ENCODE measurements at places on chromosomes 16 and 17.
A peak's percentile ranks its signal among the peaks of the same experiment; 100 is the strongest.

- no peaks in the 10 kb centered on the region for H3K36me3 ChIP-seq
- H3K27me3 ChIP-seq: peaks cover 92% of the 10 kb centered on the region
- no peak for DNase-seq
- H3K27ac ChIP-seq: no peak overlapping the region
- H3K4me3 ChIP-seq: no peak overlapping the region
Measured at GRCh38 chr16:1285669-1286512, 23.5 kb upstream of the UBE2I start.

DNA sequence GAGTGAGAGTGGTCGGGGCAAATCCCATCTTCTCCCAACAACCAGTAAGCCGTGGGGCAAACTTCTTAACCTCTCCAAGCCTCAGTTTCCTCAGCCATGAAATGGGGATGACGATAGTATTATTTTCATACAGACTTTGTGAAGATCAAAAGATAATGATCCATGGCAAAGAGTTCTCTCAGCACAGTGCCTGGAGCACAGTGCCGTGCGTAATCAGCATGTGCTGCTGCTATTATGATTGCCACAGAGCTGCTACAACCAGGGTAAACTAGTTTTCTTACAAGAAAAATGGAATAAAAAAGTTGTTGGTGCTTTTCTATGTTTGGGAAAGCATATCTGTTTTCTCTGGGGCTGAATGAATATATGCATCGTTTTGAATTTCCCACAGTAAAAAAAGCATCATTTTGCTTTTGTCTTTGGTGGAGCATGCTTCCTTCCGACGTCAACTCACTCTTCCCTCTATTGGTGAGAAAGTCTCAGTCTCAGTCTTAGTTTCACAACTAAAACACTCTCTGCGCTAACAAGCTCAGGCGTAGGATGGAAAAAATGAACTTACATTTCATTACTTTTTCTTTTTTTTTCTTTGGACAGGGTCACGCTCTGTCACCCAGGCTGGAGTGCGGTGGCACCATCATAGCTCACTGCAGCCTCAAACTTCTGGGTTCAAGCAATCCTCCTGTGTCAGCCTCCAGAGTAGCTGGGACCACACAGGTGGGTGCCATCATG is 37.2 kb downstream of the CDK5R1 start:
- no peaks in the 10 kb centered on the region for H3K27me3 ChIP-seq
- peaks cover 13% of the 10 kb centered on the region for H3K36me3 ChIP-seq
- no peak overlapping the region for H3K4me3 ChIP-seq
- no peak overlapping the region for H3K27ac ChIP-seq
- no peaks in the 10 kb centered on the region for H3K4me1 ChIP-seq

DNA sequence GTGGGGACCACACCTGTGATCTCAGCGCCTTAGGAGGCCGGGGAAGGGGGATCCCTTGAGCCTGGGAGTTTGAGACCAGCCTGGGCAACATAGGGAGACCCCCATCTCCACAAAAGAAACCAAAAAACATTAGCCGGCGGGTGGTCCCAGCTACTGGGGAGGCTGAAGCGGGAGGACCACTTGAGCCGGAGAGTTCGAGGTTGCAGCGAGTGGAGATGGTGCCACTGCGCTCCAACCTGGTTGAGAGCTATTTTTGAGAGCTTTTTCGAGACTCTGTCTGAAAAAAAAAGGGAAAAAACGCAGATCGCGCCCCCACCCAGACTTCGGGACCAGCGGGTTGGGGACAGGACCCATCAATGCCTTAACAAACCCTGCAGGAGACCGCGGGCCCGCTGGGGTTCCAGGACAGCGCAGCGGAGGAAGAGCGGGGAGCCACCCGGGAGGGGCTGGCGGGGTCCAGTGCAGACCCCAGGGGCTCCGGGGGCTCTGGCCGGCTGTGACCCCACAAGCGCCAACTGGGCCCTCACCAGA is 762 bp upstream of the BAIAP3 start:
- no peak overlapping the region for H3K27ac ChIP-seq
- H3K4me1 ChIP-seq: peaks cover 30% of the 10 kb centered on the region
- DNase-seq: no peak
- H3K27me3 ChIP-seq: peaks cover 13% of the 10 kb centered on the region
- H3K4me3 ChIP-seq: peak overlapping the region; percentile 35
- no peaks in the 10 kb centered on the region for H3K36me3 ChIP-seq

- no peaks in the 10 kb centered on the region for H3K36me3 ChIP-seq
- no peaks in the 10 kb centered on the region for H3K4me1 ChIP-seq
- no peak overlapping the region for H3K4me3 ChIP-seq
Measured at GRCh38 chr17:69333561-69333960, 6.6 kb upstream of the ABCA5 start.

DNA sequence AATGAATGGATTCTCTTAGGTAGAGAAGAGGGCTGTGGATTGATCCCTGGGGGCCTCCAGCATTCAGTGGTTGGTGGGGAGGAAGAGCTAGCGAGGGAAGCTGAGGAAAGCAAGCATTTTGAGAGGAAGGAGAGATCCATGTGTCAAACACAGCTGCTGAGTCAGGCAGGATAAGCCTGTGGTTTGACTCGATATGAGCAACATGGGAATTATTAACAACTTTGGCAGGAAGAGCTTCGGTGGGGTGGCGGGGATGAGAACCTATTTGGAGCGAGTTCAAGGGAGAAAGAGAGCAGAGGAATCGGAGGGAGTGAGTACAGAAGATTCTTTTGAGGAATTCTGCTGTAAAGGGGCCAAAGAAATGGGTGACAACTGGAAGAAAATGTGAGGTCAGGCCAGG is 59.5 kb upstream of the CDC42EP4 start:
- no peaks in the 10 kb centered on the region for H3K36me3 ChIP-seq
- H3K27me3 ChIP-seq: no peaks in the 10 kb centered on the region
- no peak overlapping the region for H3K4me3 ChIP-seq
- DNase-seq: no peak

DNA sequence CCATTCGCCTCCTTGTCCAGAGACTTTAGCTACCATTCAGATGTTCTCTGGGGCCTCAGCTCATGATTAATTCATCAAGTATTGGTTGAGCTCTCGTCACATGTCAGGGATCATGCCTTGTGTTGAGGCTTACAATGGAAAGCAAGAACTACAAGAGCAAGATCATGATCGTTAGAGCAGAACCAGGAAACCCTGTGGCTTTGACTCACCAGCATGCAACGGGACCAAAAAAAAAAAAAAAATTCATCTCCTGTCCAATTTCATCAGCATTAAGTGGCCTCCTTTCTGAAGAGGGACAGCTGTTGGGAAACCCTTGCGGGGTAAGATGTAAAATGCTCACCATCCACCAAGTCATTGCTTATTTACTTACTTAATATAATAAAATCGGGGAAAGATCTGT is 12.1 kb upstream of the USP10 start:
- no peak overlapping the region for H3K27ac ChIP-seq
- no peak for DNase-seq
- H3K4me3 ChIP-seq: no peak overlapping the region
- H3K4me1 ChIP-seq: no peaks in the 10 kb centered on the region
- peaks cover 3% of the 10 kb centered on the region for H3K27me3 ChIP-seq
- H3K36me3 ChIP-seq: no peaks in the 10 kb centered on the region

DNA sequence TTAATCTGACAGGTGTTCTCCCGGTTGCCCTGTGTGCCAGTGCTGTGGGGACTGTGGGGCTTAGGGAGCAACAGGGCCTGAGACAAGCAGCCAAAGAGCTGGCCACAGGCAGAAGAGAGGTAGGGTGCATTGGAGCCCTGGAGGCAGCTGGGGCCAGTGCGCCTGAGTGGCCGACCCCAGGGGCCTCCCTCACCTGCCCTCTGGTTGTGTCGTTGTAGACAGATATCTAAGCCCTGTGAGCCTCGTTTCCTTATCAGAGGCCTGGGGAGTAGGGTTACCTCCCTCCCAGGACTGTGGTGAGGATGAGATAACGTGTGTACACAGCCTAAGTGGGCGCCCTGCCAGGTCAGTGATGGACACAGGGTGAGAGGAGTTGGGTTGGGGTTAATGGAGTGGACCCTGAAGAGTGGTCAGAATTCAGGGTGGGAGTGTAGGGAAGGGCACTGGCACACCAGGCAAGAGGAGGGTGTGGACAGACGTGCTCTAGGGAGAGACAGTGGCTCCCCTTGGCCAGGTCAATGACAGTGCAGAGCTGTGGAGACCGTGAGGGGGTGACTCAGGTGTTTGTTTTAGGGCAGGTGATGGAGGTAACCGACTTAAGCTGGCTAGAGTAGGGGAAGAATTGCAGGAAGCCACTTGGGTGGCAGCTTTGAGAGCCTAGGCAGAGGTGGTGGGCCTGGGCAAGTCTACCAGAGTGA is 3.4 kb downstream of the NARF start:
- no peak for DNase-seq
- H3K27ac ChIP-seq: no peak overlapping the region
- H3K27me3 ChIP-seq: no peaks in the 10 kb centered on the region
- H3K4me3 ChIP-seq: no peak overlapping the region
- H3K4me1 ChIP-seq: peaks cover 9% of the 10 kb centered on the region

DNA sequence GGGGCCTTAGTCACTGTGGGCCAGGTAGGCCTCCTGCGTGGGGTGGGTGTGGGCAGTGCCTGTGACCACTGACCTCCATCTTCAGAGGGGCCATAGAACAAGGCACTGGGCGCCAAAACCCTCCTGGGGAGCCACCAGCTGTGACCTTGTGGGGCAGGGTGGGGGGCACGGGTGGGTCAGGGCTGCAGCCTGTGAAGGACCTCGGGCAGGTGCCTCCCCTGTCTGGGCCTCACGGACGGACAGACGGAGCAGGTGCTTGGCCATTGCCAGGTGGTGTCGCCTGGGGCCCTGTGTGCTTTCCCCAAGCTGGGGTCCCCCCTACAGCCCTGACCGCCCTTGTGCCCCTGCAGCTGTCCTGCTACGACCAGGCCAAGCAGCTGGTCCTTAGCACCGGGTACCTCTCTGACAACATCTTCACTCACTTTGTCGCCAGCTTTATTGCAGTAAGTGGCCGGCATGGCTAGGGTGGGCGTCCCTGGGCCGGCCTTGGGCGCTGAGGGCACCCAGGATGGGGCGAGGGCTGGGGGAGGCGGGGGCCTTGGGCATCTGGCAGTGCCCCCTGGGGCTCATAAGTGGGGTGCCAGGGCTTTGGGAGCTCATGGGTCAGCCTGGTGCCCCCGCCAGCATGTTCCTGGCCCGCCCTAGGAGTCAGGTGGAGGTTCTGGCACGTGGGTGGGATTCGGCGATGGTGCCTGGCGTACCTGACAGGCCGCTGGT is 5.1 kb downstream of the SLC25A10 start:
- H3K36me3 ChIP-seq: no peaks in the 10 kb centered on the region
- H3K4me3 ChIP-seq: no peak overlapping the region
- no peak overlapping the region for H3K27ac ChIP-seq
- peaks cover 14% of the 10 kb centered on the region for H3K4me1 ChIP-seq
- peaks cover 2% of the 10 kb centered on the region for H3K27me3 ChIP-seq

GRCh38 chr17:6560496-6560895 is 4.1 kb upstream of the PITPNM3 start:
- H3K27me3 ChIP-seq: peaks cover 5% of the 10 kb centered on the region
- no peak overlapping the region for H3K4me3 ChIP-seq
- H3K4me1 ChIP-seq: peaks cover 6% of the 10 kb centered on the region
- DNase-seq: no peak
- no peak overlapping the region for H3K27ac ChIP-seq
- H3K36me3 ChIP-seq: no peaks in the 10 kb centered on the region

- no peak for DNase-seq
- no peaks in the 10 kb centered on the region for H3K36me3 ChIP-seq
- no peaks in the 10 kb centered on the region for H3K27me3 ChIP-seq
- no peak overlapping the region for H3K4me3 ChIP-seq
- no peaks in the 10 kb centered on the region for H3K4me1 ChIP-seq
Measured at GRCh38 chr17:6492892-6493674, 48.8 kb downstream of the PIMREG start.

DNA sequence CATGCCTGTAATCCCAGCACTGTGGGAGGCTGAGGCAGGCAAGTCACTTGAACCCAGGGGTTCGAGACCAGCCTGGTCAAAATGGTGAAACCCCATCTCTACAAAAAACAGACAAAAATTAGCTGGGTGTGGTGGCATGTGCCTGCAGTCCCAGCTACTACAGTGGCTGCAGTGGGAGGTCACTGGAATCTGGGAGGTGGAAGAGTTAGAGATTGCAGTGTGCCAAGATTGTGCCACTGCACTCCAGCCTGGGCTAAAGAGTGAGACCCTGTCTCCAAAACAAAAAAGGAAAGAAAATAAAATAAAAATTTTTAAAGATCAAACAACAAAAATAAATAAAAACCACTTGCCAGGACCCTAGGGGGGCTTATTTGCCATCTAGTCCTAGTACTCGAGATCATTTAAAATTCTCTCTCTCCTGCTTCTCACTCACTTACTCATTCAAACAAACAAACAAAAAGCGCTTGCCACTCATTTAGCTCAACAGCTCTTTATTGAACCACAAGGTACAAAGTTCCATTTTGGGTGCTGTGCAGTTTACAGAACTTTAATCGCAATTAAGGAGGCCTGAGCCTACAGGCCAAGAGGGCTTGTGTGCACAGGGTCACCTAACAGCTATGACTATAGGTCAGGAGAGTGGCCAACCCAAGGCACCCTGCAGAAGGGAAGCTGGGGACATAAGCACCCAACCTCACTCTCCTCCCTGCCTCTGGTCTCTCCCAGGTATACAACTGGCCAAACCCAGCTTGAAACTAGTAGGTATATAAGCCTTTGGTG is 4.4 kb downstream of the CHD9NB start:
- no peaks in the 10 kb centered on the region for H3K4me1 ChIP-seq
- no peaks in the 10 kb centered on the region for H3K36me3 ChIP-seq
- no peak overlapping the region for H3K4me3 ChIP-seq
- no peak for DNase-seq

DNA sequence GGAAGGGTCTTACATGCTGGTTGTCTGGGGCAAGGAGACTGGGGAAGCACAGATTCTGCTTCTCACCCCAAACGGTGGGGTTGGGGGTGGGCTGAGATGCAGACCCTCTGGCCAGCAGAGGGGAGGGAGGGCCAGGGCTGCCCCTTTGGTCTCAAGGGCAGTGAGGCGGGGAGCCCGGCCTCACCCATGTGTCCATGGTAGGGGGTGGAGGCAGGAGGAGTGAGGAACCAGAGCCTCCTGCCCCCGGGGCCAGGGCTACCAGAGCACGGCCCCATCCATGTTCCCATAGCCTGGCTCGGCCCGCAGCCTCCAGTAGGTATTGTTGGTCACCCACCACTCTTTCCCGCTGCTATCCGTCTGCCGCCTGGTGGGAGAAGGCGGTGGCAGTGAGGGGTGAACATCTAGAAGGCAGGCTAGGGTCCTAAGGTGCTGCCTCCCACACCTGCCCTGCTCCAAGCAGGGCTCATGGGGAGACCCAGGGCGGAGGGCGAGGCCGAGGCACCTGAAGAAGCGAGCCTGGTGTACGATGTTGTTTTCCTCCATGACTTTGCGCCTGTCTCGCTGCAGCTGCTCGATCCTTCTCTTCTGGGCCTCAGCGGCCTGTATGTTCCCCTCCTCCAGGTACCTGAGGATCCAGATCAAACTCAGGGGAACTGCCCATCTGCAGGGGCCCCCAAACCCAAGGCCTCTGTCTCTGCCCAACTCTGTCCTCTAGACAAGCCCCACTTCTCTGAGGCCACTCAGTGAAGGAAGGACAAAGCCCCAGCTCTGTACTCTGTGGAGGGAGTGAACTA is 13.4 kb downstream of the OSBPL7 start:
- no peaks in the 10 kb centered on the region for H3K27me3 ChIP-seq
- H3K27ac ChIP-seq: no peak overlapping the region
- no peak overlapping the region for H3K4me3 ChIP-seq
- peaks cover 47% of the 10 kb centered on the region for H3K36me3 ChIP-seq
- no peaks in the 10 kb centered on the region for H3K4me1 ChIP-seq

- H3K27ac ChIP-seq: no peak overlapping the region
- no peaks in the 10 kb centered on the region for H3K4me1 ChIP-seq
- no peak for DNase-seq
- no peaks in the 10 kb centered on the region for H3K36me3 ChIP-seq
- H3K27me3 ChIP-seq: no peaks in the 10 kb centered on the region
- no peak overlapping the region for H3K4me3 ChIP-seq
Measured at GRCh38 chr16:535446-536405, 8.2 kb downstream of the CAPN15 start.

Measured in tibial artery (tissue), 4 donors.